ENCODE measurements at places on chromosomes 11 and 22.

GRCh38 chr11:985406-985805 is 51.1 kb downstream of the MUC6 start:
- DNase-seq: no peak

- no peak for DNase-seq
These were observed 9.3 kb downstream of the TMEM86A start for GRCh38 chr11:18707811-18708340.

GRCh38 chr22:49763696-49764095 is 64.0 kb downstream of the BRD1 start:
- DNase-seq: peak; percentile 39

GRCh38 chr22:25051983-25052710 is 99.6 kb downstream of the KIAA1671 start:
- DNase-seq: no peak

DNA sequence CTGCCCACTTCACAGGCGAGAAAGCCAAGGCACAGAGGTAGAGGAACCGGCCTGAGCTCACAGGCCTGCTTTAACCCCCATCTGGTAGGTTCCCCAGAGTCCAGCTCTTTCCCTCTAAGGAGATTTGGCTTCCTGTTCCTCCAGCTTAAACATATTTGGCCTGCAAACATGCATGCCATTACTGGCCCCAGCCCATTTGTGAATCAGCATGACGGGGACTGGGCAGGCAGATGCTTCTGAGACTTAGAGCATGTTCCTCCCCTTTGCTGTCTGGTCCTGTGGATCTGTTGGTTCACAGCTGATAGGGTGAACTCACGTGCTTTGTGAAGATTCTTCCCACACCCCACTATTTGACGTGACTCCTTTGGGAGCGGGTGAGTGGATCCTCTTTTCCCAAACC is 12.6 kb downstream of the CHST1 start:
- peak; percentile 27 for DNase-seq

DNA sequence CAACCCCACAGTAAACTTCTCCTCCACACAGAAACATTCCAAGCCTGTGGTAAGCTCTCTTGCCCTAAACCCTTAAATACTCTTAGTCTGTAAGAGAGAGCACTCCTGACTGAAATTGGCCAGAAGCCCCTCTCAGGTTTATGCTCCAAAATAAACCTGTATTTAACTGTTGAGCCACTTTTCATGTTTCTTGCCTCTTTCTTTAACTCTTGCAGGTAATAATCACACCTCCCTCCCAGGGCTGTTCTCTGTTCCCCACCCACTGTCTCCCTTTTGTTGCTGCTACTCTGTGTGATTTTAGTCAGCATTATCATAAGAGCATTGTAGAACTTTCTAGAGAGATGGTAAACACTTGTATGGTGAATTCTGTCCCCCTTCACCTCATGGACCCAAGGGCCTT is 2.1 kb upstream of the IFT27 start:
- no peak for DNase-seq

DNA sequence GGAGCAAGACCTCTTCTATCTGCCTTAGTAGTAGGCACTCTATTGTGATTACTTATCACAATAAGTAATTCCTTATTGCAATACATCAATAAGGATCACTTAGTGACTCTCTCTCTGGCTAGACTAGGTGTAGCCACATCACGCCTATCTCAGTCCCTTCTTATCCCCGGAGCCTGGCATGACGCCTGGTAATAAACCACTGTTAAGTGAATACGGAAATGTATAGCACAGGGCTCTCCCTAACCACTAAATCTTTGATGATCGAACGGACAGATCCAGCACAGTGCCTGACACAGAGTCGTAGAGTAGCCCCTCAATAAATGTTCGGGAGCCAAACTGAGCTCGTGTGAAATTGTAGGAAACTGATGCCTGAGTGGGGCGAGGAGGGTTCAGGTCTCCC is 143.3 kb downstream of the FBXO7 start:
- no peak for DNase-seq

- no peak for DNase-seq
These were observed 756 bp downstream of the CLNS1A start for GRCh38 chr11:77636731-77637344.

GRCh38 chr11:33885338-33886005 is 6.4 kb downstream of the LMO2 start:
- no peak for DNase-seq

DNA sequence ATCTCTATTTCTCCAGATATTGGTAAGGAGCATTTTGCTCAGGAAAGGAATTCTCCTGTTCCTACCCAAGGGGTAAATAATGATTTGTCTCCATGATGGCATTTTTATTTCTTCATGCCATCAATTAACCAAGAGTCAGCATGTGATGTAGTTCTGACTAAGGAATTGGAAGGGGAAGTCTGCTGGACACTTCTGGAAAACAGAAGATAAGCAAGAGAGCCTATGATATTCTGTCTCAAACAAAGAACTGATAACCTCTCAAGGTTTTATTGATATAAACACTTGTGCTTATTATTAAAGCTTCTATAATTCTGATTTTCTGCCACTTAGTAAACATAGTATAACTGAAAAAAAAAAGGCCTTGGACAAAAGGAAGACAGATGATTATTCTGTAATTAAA is 673.0 kb upstream of the CHORDC1 start:
- DNase-seq: no peak

DNA sequence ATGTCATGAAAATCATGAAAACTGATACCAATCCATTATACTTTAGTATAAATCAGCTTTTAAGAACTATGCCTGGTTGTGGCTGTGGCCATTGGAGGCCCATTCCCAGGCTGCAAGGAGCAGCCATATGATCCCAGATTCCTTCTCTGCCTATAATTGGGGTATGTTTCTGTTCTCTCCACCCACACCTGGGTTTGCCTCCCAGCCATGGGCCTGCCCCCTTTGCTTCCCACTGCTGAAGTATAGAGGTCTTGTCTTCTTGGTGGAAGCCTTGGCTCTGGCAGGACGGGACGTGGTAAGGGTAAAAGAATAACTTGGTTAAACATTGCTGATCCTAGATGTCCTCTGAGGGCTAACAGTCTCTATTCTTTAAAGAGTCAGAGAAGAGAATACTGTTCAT is 2.4 kb downstream of the MICAL2 start:
- DNase-seq: no peak

- DNase-seq: no peak
These were observed 29.0 kb upstream of the RASSF10 start for GRCh38 chr11:12979928-12980689.

GRCh38 chr22:40434745-40435144 is 64.4 kb downstream of the SGSM3 start:
- DNase-seq: no peak

DNA sequence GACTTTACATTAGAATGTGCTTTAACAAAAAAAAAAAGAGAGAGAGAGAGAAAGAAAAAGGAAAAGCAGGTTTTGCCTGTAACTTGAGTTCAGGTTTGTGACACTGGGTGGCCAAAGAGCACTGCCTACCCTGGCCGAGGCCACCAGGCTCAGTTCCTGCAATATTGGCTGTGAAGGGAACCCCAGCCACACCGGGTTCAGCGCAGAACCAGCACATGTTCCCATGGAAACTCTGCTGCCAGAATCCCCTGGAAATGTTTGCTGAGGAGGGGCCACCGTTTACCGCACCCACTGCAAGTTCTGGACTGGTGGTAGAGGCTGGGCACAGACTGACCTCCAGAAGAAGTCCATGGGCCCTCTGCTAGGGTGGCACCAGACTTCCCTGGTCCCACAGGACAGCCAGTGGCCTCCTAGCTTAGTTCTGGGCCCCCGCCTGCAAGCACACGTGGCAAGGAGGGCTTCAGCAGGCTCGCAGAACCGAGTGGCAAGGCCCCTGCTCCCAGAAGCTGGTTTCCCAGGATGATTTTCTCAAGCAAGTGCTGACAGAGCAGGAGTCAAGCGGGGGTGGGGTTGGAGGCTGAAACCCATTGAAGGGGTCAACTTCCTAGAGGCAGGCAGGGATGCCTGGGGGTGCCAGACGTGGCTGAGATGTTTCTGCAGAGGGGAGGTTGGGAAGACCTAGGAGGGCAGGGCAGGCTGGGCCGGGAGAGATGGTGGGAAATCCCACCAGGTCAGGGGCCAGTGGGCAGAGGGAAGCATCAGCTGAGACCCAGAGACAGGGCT is 51.2 kb downstream of the NFAM1 start:
- no peak for DNase-seq

GRCh38 chr11:58829786-58830185 is 14.7 kb downstream of the GLYATL2 start:
- DNase-seq: no peak

DNA sequence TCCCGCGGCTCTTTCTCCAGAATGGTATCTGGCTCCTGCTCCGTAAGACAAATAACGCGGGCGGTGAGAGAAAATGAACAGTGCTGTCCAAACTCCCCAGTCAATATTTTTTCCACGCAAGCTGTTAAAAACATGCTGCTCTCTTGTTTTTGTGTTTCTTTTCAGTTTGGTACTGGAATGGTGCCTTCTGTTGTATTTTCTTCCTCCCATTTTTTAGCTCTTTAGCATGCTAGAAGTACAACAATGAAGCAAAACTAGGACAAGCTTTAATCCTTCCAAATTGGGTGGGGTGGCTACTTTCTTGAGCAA is 599 bp upstream of the PPP2R1B start:
- DNase-seq: no peak

DNA sequence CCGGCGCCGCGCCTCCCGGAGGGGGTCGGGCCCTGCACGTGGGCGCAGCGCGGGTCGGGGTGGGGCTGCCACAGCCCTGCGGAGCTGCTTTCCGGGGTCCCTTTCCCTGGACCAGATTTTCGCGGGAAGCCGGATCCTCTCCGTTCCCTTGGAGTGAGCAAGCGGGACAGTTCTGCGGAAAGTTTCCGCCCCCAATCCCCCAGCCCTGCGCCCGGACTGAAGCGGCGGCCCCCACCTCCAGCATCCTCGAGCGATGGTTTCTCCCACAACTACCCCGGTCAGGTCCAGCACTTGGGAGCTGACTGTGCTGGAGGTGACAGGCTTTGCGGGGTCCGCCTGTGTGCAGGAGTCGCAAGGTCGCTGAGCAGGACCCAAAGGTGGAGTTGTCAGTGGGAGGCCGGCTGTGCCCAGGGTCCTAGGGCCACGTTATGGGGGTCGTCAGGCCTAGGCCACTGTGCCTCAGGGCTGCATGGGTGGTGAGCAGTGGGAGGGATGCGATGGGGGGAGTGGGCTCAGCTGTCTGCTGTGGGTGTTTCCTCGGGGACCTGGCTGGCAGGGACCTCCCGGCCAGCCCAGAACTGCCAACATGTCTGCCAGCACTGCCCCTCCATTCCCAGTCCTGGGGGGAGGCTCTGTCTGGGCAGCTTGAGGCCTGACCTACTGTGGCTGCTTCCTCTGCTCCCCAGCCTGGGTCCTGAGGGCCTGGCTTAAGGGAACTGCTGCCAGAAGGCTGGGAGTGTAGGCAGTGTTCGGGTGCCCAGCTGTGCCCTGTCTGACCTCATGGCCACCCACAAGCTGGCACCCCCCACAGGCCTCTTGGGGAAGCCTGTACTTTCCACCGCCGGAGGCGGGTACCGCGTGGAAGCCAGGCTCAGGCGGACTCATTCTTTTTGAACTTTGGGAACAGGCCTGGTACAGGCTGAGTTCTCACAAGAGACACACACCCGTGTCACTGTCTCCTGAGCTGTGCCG is 726 bp downstream of the ST3GAL4 start:
- DNase-seq: peak; percentile 63

DNA sequence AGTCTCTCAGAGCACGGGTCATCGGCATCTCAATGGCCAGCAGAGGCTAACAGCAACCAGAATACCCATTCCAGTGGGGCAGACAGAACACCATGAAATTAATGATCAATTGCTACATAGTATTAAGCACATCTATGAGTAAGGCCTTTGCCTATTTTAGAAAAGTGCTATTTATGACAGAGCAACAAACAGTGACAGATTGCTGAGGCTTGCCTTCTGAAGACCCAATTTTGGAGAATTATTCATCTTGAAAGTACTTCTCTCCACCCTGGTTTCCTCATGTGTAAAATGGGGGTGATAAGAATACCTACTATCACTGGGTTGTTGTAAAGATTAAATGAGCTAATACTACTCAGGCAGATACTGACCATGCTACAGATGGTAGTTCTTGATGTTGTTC is 232.7 kb downstream of the TENM4 start:
- DNase-seq: no peak

- no peak for DNase-seq
These were observed 79.9 kb upstream of the VPREB1 start for GRCh38 chr22:22164541-22165272.

DNA sequence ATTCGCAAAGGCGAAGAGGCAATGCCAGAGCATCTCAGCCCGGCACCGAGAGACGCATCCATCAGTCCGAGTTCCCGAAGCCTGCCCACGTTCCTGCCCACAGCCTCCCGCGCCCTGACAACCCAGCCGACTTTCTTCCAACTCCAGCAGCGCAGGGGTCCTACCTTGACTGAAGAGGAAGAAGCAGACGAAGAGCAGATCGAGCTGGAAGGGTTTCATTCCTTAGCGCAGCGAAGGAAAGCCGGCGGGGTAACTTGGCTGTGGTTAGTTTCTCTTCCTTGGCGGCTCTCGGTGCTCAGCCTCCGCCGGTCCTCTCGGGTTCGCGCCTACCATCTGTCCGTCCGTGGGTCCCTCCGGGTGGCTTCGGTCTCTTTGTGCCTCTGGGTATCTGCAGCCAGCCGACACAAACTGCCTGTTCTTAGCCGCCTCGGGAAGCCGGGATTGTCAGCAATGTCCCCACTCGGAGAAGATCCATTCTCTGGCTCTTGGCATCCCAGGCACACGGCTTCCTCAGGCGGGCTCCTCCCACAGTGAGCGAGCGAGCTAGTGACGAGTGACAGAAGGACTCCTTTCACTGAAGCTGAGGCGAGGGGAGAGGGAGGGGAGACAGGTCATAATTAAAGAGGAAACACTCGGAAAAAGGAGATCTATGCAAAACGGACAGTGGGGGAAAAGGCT is at the start of gene KIRREL3:
Gene KIRREL3, minus strand, starts transcription at position 480 of the 678 bp plus-strand sequence.
- DNase-seq: no peak

- DNase-seq: no peak
These were observed 1676.0 kb upstream of the RAG2 start for GRCh38 chr11:38274031-38274430.

GRCh38 chr11:75303544-75304224 is 47.8 kb downstream of the ARRB1 start:
- no peak for DNase-seq

DNA sequence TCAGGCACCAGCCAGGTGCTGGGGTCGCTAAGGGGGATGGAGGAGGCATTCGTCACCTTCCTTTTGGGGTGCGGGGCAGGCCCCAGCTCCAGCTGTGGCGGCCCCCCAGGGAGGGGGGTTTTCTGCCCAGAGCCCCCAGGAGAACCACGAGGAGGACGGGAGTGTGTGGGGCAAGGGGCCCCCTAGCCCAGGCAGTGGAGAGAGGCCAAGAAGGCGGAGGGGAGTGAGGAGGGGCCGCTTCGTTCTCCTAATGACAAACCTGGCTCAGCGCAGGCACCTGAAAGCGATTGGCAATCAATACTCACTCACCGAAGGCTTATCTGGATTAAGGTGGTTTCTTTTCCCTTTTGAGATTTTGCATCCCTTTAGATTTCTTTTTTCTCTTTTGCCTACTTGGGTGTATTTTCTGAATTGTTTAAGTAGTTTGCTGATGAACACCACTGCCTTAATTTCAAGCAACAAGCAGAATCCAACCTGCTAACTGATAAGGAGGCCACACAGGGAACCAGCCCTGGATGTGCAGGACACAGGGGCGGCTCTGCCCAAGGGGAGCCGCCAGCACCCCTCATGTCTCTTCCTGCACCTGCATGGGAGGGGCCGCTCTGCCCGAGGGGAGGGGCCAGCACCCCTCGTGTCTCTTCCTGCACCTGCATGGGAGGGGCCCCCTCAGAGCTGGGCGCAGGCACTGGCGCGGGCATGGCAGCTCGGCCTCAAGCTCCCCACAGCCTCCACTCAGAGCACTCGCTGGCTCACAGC is 122.3 kb downstream of the BRD1 start:
- DNase-seq: no peak

All from left lobe of liver (tissue), 2 donors.